Progenitor cell of endocrine pancreas (in vitro differentiated cells): ENCODE measurements at places on chromosomes 1 and 21.

DNA sequence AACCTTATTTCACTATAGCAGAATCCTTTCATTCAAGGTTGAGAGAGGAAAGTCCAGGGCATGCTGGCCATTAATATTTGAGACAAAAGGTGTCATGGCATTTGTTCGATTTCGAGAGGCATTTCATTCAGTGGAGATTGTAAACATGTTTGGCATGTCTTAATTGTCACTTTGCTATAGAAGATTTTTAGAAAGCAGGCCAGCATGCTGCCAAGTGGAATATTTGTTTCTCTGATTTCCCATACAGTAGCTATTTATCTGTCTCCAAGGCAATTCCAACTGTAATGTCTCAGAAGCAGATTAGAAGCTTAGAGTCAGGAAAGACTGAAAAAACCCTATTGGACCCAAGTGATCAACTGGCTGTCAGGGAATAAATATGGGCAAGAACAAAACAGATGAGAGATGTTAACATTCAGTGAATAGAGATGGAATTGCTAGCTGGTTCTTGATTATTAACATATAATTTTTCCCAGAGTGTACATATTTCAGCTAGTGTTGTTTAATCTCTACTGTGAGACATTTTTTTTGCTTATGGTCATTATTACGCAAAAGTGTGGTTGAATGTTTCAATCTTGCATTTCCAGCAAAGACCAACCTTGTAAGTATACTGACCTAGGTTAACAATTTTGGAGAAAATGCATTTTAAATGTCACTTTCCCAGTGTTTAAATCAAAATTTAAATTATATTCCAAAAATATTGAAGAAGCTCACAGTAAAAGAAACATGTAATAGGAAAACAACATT lies 174.6 kb downstream of the KCNK2 start:
- no peak for DNase-seq

- no peak for DNase-seq
These were observed 54.6 kb upstream of the ACTRT2 start for GRCh38 chr1:2966449-2967328.

DNA sequence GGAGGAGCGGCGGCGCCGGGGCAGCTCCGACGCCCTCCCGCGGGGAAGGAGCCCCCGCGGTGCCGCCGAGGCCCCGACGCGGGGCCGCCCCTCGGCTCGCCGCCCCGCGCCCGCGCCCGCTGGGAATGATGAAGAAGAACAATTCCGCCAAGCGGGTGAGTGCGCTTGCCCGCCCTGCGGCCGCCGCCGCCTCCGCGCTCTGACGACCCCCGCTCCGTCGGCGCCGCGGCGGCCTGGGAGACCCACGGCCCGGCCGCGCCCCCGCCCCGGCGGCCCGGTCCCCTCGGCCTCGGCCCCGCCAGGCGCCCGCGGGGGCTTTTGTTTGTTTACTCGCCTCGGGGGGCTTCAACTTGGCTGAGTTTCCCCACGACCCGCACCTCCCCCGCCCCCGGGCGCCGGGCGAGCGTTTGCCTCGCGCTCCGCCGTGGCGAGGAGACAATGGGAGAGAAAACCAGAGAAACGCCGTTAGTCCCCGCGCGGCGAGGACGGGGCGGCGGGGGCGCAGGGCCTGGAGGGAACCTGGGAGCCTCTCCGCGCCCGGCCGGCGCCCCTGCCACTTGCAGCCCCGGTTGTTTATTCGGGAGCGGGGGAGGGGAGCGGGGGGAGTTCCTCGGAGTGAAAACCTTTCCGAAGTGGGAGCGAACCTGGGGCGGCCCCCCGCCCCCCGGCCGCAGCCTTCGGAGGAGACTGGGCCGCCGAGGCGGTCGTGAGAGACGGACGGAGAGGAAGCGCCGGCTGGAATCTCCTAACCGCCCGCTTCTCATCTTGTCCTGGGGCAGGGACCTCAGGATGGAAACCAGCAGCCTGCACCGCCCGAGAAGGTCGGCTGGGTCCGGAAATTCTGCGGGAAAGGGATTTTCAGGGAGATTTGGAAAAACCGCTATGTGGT lies 661 bp downstream of the PLEKHO1 start:
- peak; percentile 34 for DNase-seq

- DNase-seq: no peak
These were observed 30.4 kb downstream of the VTCN1 start for GRCh38 chr1:117180147-117180967.

GRCh38 chr1:21587602-21587953 lies 78.4 kb downstream of the ALPL start:
- no peak for DNase-seq

DNA sequence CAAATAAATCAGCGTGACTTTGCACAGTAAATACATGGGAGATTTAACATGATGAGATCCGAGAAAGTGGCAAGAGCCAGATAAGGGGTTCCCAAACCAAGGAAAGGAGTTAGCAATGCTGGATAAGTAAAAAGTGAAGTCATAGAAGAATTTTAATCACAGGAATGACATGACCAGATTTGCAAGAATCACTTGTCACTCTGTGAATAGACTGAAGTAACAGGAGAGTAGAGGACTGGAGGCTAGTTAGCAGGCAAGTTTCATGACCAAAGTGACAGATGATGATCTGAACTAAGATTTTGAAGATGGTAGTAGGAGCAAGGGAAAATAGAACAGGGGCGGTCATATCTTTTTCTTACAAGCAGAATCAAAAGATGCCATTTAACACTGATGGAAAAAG lies 8.4 kb downstream of the CFH start:
- DNase-seq: no peak

GRCh38 chr1:198199105-198199504 lies 42.3 kb downstream of the NEK7 start:
- DNase-seq: no peak

DNA sequence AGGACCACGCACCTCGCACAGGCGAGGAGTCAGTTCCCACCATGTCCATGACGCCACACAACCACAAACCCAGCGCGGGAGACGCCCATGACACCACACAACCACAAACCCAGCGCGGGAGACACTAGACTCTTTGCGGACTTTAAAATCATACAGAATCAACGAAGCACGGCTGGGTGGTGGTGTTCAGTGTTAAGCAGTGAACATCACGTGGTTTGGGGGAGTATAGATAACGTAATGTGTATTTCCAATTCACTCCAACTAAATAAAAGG lies 19.2 kb downstream of the PTTG1IP start:
- no peak for DNase-seq

- DNase-seq: peak; percentile 30
These were observed 2.2 kb upstream of the NEGR1 start for GRCh38 chr1:72284348-72285073.

DNA sequence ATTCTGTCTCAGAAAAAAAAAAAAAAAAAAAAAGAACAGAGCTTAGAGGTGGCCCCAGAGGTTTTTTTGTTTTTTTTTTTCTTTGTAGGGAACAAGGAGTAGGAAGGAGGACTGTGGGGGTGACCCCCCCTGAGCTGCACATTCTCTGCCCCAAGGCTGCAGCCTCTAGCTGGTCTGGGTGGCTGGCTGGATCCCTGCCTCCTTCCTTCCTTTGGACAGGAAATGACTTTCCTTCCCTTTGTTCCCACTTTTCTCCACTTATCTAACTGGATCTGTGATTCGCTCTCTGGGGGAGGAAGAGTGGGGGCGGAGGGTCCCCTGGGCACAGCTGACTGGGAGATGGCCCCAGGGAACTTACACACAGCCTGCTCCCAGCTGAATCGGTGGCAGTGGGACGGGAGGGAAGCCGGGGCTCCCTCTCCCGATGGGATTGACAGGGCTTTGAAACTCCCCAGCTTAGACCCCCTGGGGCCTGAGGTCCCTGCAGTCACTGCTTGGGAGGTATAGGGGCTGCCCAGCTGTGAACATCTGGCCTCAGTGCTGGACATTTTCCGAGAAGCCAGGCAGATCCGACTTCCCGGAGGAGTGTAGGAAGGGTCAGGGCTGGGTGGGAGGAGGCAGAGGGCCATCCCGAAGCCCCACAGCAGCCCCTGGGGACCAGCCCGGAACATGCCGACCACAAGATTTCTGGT lies 2.1 kb downstream of the FBLIM1 start:
- DNase-seq: no peak

- DNase-seq: no peak
These were observed 406.7 kb downstream of the DISC1 start for GRCh38 chr1:232033285-232033684.

DNA sequence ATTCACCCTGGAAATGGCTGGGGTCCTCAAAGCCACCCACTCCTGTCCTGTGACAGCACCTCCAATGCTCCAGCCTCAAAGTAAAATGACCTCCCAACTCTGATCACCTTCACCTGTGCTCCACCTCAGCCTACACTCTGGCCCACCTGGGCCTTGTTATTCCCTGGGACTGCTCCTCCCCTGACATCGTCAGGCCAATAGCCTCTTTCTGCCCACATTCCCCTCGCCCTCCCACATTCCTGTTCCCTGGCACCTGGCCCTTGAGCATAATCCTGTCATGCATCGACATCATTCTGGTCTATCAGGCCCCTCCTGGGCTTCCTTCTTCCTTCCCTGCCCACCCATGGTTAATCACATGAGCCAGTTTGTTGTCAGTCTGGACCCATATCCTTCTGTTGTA lies 13.2 kb upstream of the BCAR3 start:
- DNase-seq: no peak

GRCh38 chr1:198003468-198003867 lies 86.3 kb downstream of the LHX9 start:
- no peak for DNase-seq

- DNase-seq: peak; percentile 17
These were observed 45.0 kb upstream of the KIRREL1 start for GRCh38 chr1:157948312-157949073.

- DNase-seq: no peak
These were observed 32.9 kb downstream of the COL11A1 start for GRCh38 chr1:103075316-103076000.

DNA sequence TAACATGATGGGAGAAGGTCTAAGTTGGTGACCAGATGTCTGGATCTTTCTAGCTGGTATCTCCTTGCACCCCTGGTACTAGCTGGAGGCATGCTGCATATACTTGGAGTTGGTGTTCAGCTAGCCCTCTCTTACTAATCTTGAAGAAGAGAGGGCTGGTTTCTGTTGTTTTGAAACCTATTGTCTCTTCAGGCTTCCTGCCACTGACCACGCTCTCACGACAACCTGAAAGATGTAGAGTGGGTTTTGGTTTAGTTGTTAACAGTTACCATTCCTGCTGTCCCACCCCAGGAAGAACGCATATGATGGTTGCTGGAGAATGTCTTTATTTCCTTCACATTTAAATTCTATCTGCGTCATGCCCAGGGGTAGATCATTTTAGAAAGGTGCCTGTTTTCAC lies 3.6 kb downstream of the MAN1C1 start:
- no peak for DNase-seq

DNA sequence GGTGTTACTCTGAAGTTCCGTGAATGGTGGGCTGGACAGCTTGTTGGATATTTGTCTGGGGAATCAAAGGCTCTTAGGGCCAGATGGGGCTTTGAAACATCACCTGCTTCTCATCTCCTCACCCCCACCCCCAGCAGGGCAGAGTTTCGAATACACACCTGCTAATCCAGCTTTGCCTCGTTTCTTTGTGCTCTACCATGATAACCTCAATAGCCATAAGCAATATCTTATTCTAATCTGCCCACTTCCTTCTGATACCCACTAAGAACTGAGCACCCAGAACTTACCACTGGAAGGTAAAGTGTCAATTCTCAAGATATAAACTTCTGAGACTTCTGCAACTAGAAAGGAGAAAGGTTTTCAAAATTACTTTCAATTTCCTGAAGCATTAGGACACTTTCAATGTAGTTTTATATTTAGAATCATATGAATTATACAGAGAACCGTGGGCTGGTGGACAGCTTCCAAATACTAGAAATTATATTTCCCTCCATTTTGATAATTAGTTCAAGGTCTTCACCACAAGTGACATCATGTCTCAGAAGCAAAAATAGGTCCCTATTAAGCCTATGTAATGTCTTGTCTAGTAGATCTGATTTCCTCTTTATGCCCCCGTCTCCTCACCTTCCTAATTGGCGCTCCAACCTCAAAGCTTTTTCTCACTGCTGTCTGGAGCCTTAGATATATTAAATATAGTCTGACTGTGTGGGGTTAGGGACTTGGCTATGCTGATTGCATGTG lies 64.4 kb upstream of the NEK2 start:
- no peak for DNase-seq

DNA sequence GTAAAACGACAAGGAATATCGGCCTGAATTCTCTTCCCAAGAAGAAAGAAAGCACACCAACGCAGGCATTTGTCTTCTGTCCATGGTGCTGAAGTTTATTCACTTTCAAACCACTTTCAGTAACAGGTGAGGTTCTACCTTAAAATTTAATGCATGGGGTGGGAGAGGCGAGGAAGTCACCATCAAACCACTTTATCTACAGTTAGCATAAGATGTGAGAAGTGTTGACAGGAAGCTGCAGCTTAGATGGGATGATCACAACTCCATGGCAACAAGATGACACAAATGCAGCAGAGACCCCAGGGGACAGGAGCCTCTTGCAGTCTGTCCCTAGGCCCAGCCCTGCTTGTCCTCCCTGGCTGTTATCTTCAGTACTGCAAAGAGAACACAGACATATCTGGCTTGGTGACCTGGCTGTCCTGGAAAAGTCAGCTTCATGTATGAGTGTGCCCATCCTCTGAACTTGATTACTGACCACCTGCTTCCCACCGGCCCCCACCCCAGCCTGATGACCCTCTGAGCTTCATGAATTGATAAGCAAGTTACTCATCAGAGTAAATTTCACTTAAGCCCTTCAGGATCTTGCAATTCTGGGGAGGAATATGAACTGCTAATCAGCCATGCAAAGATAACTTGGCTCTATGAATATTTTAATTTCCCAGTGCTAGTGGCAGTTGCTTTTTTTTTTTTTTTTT lies 1.8 kb downstream of the NPPA start:
- no peak for DNase-seq

DNA sequence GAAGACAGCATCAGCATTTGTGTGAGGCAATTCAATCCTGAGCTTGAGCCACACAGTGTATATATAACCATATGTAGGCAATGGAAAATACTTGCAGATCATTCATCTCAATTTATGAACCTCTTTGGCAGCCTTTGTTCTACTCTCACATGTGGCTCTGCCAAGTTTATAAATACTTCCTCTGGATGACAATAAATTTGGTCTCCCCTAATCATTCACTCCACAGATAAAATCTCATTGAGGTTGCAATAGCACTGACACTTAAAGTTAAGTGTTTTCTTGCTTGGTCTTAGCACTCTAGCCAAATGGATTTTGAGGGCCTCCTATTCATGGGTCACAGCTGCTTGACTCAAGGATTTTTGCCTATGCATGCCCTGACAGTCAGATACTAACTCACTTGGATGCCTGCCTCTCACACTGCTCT lies 136.6 kb upstream of the VANGL1 start:
- no peak for DNase-seq

DNA sequence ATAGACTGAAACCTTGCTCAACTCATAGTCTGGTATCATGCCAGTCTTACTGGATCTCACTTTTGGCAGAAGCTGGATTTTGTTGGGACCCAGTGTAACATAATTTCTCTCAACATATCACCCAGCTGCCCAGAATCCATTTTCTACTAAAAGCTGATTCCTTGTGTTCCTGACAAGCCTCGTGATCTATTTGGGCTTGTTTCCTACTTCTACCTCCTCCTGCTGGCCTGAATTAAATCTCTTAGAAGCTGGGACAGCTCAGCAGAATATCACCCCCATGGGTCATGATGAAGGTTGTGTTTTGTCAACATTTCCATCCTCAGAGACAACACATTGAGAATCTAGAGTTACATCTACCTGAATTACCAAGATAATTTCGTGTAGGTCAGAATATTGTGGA lies 7.7 kb downstream of the GOLT1A start:
- no peak for DNase-seq

GRCh38 chr1:201914456-201915235 lies 25.9 kb downstream of the SHISA4 start:
- DNase-seq: no peak

- no peak for DNase-seq
These were observed 505.2 kb upstream of the ZRANB2 start for GRCh38 chr1:71586030-71586429.
